Endothelial cell (in vitro differentiated cells): ENCODE measurements at places on chromosomes 4 and X.

GRCh38 chr4:174611792-174612191 is 89.5 kb upstream of the HPGD start:
- no peak overlapping the region for H3K4me3 ChIP-seq
- H3K4me1 ChIP-seq: peaks cover 14% of the 10 kb centered on the region
- no peaks in the 10 kb centered on the region for H3K27me3 ChIP-seq
- no peak overlapping the region for H3K27ac ChIP-seq
- H3K36me3 ChIP-seq: peaks cover 20% of the 10 kb centered on the region

DNA sequence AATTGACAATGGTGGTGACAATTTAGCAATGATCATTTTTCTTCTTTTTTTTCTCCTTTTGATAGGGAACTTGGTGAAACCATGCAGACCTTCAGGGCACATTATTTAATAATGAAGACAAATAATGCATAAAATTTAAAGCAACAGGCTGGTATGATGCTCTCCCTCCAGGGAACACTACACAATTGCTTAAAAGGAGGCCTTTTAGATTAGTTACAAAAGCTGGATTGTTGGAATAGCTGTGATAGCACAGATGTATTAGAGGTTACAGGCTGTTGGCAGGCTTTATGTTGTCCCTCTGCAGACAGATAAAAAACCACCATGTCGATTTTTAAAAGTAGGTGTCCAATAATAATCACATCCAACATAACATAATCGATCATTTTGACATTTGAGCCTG is 307.0 kb downstream of the ADGRL3 start:
- no peaks in the 10 kb centered on the region for H3K36me3 ChIP-seq
- H3K4me3 ChIP-seq: no peak overlapping the region
- H3K4me1 ChIP-seq: peaks cover under 1% of the 10 kb centered on the region
- H3K27me3 ChIP-seq: peaks cover 6% of the 10 kb centered on the region
- DNase-seq: no peak
- H3K27ac ChIP-seq: no peak overlapping the region

- H3K4me1 ChIP-seq: peaks cover 18% of the 10 kb centered on the region
- peak within 1 kb of the TSS; percentile 99 for H3K4me3 ChIP-seq
- DNase-seq: peak; percentile 71
- H3K36me3 ChIP-seq: peaks cover 5% of the 10 kb centered on the region
- peak within 1 kb of the TSS; percentile 48 for H3K27ac ChIP-seq
Observed at GRCh38 chr4:143336781-143337599, at the start of gene GAB1. TSS of gene GAB1 (plus strand) at chr4:143336876. CDS start at chr4:143337189, 313 bp downstream.

GRCh38 chrX:13536551-13536950 is 32.9 kb upstream of the EGFL6 start:
- DNase-seq: no peak
- H3K4me3 ChIP-seq: no peak overlapping the region
- no peaks in the 10 kb centered on the region for H3K4me1 ChIP-seq
- H3K27me3 ChIP-seq: no peaks in the 10 kb centered on the region
- H3K27ac ChIP-seq: no peak overlapping the region
- no peaks in the 10 kb centered on the region for H3K36me3 ChIP-seq

- H3K4me3 ChIP-seq: peak overlapping the region; percentile 76
- no peak overlapping the region for H3K27ac ChIP-seq
- DNase-seq: no peak
- H3K36me3 ChIP-seq: peaks cover 12% of the 10 kb centered on the region
- H3K27me3 ChIP-seq: no peaks in the 10 kb centered on the region
Observed at GRCh38 chrX:136221851-136222513, 29.2 kb downstream of the MAP7D3 start.

DNA sequence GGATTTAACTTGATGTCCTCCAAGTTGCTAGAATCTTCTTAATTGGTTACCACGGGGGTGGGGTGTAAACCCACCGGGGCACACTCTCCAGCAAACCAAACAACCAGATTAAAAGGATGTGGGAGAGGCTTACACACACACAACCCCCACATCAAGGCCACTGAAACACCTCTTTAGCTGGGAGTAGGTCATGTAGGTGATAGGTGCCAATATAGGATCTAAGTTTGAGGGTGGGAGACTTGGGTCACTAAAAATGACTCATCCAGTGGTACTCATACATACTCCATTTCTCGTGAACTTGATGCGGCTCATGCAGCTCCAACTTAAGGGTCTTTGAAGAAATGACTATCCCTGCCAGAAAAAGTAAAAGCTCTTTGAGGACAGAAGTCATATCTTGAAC is 20.5 kb upstream of the CD40LG start:
- no peak overlapping the region for H3K27ac ChIP-seq
- peaks cover 2% of the 10 kb centered on the region for H3K4me1 ChIP-seq
- H3K27me3 ChIP-seq: peaks cover 5% of the 10 kb centered on the region
- no peak overlapping the region for H3K4me3 ChIP-seq
- DNase-seq: no peak

DNA sequence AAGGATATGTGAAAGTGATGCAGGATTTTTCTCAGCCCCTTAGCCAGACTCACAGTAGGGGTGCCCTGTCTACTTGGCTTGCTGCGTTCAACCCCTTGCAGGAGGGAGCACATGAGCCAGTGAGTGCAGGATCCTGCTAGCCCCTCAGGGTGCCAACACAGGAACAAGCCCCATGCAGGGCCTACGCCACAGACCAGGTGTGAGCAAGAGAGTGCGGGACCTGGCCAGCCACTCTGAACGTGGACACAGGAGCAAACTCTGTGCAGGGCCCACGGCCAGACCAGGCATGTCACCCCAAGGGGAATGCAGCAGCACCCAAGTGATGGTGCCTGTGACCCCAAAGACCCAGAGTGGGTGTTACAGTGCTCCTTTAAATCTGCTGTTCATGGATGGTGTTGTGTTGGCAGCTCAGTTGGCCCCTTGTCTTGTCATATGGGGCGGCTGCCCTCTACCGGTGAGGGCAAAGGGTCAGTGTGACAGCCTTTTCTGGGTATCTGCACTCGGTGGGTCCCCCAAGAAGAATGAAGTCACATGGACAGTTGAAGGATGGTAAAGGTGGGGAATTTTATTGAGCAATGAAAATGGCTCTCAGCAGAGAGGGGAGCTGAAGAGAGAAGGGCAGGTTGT is 188.4 kb upstream of the MAOA start:
- no peak overlapping the region for H3K4me3 ChIP-seq
- no peaks in the 10 kb centered on the region for H3K4me1 ChIP-seq
- H3K27me3 ChIP-seq: no peaks in the 10 kb centered on the region
- no peaks in the 10 kb centered on the region for H3K36me3 ChIP-seq
- H3K27ac ChIP-seq: no peak overlapping the region
- no peak for DNase-seq

- H3K4me1 ChIP-seq: no peaks in the 10 kb centered on the region
- H3K36me3 ChIP-seq: no peaks in the 10 kb centered on the region
- no peak for DNase-seq
- no peak overlapping the region for H3K4me3 ChIP-seq
- H3K27ac ChIP-seq: no peak overlapping the region
- H3K27me3 ChIP-seq: peaks cover 2% of the 10 kb centered on the region
Observed at GRCh38 chrX:97705936-97706335, 822.2 kb downstream of the RPA4 start.

GRCh38 chrX:153828723-153829548 is 1.4 kb downstream of the PDZD4 start:
- H3K4me3 ChIP-seq: no peak overlapping the region
- H3K27ac ChIP-seq: no peak overlapping the region

GRCh38 chrX:9789555-9789954 is 3.3 kb downstream of the SHROOM2 start:
- DNase-seq: no peak
- H3K27me3 ChIP-seq: peaks cover 6% of the 10 kb centered on the region
- peaks cover 13% of the 10 kb centered on the region for H3K4me1 ChIP-seq
- H3K36me3 ChIP-seq: no peaks in the 10 kb centered on the region

GRCh38 chr4:108118505-108118904 is 50.2 kb downstream of the LEF1 start:
- H3K4me1 ChIP-seq: peaks cover 19% of the 10 kb centered on the region
- H3K27me3 ChIP-seq: no peaks in the 10 kb centered on the region
- no peak for DNase-seq
- H3K27ac ChIP-seq: no peak overlapping the region
- no peaks in the 10 kb centered on the region for H3K36me3 ChIP-seq

GRCh38 chrX:154321594-154321993 is 26.0 kb downstream of the TKTL1 start:
- H3K27me3 ChIP-seq: peaks cover 4% of the 10 kb centered on the region
- no peaks in the 10 kb centered on the region for H3K36me3 ChIP-seq
- H3K4me1 ChIP-seq: peaks cover 12% of the 10 kb centered on the region
- H3K4me3 ChIP-seq: no peak overlapping the region
- no peak for DNase-seq

GRCh38 chr4:127400731-127401346 is 231.9 kb upstream of the INTU start:
- no peak overlapping the region for H3K27ac ChIP-seq
- H3K27me3 ChIP-seq: no peaks in the 10 kb centered on the region
- no peaks in the 10 kb centered on the region for H3K4me1 ChIP-seq
- DNase-seq: peak; percentile 72
- H3K4me3 ChIP-seq: no peak overlapping the region
